ENCODE measurements at places on chromosomes 7 and 10.

GRCh38 chr7:155188821-155189581 lies 108.7 kb upstream of the INSIG1 start:
- DNase-seq: no peak

GRCh38 chr7:1915956-1916600 lies 246.0 kb downstream of the ELFN1 start:
- no peak for DNase-seq

DNA sequence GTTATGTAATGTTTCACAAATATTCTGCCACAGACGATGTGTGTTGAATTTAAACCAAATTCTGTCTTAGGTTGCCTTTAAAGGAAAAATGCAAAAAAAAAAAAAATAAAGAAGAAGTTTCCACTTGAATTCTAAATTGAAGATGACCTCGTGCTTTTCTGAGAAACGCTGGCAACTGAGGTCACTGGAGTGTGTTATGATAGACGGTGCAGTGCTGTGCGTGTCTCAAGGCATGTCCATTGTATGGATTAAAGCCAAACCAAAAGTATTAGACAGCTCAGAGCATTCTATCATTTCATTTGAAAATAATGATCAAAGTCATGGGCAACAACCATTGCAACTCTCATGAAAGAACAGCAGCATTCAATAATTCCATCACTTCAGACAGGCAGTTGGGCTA lies 483.9 kb downstream of the GRM8 start:
- no peak for DNase-seq

GRCh38 chr10:122019414-122019975 lies 30.5 kb downstream of the TACC2 start:
- DNase-seq: no peak

DNA sequence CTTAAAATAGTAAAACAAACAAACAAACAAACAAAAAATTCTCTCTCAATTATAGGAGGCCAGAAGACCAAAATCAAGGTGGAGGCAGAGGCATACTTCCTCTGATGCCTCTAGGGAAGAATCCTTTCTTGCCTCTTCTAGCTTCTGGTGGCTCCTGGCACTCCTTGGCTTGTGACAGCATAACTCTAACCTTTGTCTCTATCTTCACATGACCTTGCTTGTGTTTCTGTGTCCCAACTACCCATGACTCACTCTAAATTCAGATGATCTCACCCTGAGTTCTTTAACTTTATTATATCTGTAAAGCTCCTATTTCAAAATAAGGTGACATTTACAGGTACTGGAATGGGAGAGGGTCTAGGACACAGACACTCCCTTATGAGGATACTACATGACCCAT lies 88.3 kb upstream of the ANTXRL start:
- no peak for DNase-seq

DNA sequence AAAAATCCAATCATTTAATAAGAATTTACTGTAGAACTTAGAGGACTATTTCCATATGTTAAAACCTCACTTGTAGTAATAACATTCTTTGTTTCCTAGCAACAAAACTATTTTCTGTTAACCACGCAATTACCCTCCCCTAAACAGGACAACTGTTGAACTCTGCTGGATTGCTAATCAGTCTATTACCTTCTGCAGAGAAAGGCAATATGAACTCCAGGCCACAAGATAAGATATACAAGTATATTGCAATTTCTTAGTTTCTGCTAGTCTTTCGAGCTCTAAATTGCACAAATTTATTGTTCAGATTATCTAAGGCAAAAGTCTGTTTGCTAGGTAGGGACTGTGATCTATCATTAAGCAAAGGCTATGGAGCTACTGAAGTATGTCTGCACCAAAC lies 920.1 kb upstream of the LRRN3 start:
- no peak for DNase-seq

GRCh38 chr7:53672681-53673080 lies 637.2 kb downstream of the POM121L12 start:
- DNase-seq: no peak

GRCh38 chr7:84469034-84469433 lies 274.4 kb upstream of the SEMA3A start:
- DNase-seq: no peak

- DNase-seq: no peak
Observed at GRCh38 chr7:120731271-120731670, 126.7 kb downstream of the TSPAN12 start.

DNA sequence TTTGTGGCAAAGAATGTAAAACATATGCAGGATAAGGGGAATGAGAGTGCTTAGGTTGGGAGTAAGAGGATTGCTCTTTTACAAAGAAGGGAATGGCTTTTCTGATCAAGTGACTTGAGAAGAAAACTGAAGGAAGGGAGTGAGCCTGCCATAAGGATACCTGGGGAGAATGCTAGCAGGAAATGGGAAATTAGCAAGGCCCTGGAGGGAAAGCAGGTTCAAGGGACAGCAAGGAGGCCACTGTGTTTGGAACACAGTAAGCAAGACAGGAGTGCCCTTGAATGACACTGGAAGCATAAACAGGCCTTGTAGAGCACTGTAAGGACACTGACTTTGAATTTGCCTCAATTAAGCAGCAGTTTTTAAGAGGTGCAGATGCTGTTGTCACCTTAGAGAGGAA lies 1069.9 kb downstream of the DNAJB9 start:
- DNase-seq: no peak

DNA sequence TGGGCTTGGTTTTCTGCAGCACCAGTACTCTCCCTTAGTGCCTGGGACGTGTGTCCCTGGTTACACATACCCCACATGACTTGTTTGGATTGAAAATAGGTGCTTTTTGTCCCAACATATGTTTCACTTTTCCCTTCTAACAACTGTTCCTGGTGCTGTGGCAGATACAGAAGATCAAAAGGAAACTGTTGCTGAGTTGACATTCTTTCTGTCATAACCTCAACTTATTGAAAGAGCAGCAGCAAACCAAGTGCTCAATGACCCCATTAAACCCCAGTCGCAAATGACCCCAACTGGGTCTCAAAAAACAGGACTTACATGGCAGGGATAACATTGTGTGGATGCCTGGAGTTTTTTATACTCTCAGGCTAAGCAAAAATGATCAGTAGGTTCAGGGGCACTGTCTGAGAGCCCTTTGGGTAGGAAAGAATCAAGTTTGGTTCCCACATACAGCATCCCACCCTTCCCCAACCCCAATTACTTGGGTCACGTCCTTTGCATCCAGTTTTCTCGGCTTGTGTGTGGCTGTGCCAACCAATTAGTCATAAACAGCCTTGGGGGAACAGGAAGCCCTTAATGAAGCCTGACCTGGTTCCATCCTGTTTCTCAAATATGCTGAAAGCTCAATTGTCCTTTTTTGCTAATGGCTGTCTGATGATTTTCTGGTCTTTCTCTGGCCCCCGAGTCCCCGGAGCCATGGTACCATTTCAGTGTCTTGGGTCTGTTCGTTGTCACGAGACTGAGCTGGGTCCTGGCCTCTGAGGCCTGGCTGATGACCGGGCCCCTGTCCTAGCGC lies 4.9 kb downstream of the HKDC1 start:
- DNase-seq: no peak

DNA sequence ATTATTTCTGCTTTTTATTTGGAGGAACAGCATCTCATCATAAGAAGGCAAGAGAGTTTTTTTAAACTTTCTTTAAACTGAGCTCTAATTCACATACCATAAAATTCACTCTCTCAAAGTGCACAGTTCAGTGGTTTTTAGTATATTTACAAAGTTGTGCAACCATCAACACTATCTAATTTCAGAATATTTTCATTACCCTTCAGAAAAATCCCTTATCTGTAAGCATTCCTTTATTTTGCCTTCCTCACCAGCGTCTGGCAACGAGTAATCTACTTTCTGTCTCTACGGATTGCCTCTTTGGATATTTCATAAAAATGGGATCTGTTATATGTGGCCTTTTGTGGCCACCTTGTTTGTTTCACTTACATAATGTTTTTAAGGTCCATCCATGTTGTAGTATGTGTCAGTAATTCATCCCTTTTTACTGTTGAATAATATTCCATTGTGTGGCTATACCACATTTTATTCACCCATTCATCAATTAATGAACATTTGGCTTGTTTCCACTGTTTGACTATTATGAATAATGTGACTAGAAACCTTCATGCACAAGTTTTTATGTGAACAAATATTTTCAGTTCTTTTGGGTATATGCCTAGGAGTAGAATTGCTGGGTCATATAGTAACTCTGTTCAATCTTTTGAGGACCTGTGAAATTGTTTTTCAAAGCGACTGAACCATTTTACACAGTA lies 181.5 kb downstream of the TRIL start:
- no peak for DNase-seq

DNA sequence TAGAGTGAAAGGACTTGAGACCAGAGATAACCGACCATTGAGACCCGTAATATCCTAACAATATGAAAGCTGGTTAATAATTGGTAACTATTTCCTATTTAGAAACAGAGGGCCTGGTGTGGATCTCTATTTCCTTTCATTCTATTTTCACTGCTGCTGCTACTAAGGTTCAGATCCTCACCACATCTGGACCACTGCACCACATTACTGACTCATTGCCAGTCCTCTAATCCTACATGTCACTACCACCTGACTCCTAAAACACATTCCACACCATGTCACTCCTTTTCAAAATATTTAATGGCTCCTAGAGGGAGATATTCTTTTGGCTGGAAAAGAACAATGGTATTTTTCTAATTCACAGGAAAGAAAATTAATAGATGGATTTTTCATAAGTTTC lies 6.4 kb downstream of the USP54 start:
- no peak for DNase-seq

DNA sequence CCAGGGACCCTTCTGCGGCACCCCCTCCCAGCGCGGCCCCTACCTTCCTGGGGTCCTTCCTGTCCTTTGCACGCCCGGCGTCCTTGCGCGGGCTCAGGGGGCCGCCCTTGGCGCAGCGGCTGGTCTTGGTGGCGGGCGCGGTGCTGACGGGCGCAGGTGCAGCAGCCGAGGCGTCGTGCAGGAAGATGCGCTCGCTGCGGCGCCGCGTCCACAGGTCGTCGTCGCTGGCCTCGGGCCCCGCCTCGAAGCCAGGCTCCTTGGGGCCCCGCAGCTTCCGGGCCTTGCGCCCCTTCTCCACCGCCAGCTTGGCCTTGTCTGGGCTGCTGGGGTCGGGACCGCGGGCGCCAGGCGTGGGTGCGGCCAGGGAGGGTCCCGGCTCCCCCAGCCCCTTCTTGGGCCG lies 49.8 kb downstream of the SLC29A4 start:
- DNase-seq: no peak

GRCh38 chr10:77899690-77900089 lies 26.9 kb downstream of the DLG5 start:
- DNase-seq: no peak

GRCh38 chr7:73345951-73346350 lies 18.0 kb downstream of the FKBP6 start:
- DNase-seq: no peak

DNA sequence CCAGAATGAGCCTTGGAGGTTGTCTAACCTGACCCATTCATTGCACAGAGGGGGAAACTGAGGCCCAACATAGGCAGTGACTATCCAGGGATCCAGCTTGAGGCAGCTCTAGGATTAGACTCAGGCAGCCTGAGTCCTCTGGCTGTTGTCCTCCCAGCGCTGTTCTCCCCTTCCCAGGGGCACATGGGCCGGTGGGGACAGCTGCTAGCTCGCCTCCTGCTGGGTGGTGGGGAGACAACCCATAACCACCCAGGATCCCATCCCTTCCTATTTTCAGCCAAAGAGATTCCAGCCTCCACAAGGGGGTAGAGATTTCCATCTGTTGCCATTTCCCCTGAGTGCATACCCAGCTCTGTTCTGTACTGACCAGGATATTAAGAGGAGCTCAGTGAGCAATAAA lies 145.1 kb upstream of the GPR26 start:
- no peak for DNase-seq

GRCh38 chr10:49161411-49161997 lies 26.7 kb downstream of the TMEM273 start:
- DNase-seq: no peak

DNA sequence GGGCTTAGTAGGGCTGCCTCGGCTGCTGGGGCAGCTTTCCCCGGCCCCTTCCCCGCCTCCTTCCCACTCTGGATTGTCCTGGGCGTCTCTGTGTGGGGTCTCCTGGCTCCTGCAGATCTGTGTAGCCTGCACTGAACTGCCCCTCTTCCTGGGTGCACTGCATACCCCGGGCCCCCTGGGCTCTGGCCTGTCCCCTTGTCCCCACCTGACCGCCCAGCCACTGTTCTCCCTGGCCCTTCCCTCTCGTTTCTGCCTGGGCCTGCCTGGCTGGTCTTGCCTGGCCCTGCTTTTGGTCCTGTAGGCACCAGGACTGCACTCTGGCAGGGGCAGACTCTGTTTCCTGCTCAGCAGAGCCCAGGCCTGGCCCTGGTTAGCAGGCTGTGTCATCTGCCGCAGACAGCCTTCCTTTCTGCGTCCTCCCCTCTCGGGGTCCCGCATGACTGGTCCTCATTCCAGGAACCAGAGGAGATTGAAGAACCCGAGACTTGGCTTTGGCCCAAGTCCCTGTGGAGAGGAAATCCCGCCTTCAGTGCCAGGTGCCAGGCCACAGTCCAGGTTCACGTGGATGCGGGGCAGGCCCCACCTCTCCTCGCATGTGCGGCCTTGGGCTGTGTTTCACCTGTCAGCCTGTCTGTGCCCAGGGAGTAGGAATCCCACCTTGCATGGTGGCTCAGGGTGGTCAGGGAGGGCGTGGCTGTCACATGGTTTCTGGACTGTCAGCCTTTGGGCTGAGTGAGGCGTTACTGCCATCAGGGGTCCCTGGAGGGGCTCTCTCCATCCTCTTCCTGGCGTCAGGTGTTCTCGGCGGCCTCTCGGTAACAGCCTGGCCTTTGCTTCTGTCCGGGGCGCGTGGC lies 9.2 kb downstream of the INPP5A start:
- no peak for DNase-seq

DNA sequence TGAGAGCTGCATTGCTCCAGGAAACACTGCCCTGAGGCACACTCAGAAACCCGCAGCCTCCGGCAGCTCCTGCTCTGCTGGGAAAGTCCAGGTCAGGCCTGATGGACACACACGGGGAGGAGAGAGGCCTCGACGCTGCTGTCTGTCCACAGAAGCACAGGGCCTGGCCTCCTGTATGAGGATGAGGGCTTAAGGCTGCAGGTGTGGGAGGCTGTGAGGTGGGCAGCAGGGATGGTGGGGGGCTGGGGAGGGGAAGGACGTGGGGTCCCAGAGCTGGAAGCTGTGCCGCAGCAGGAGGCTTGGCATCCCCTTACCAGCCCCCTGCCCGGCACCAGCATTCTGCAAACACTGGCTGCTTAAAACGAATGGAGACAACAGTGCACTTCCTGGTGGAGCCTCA lies 186.2 kb downstream of the DNAJB6 start:
- no peak for DNase-seq

DNA sequence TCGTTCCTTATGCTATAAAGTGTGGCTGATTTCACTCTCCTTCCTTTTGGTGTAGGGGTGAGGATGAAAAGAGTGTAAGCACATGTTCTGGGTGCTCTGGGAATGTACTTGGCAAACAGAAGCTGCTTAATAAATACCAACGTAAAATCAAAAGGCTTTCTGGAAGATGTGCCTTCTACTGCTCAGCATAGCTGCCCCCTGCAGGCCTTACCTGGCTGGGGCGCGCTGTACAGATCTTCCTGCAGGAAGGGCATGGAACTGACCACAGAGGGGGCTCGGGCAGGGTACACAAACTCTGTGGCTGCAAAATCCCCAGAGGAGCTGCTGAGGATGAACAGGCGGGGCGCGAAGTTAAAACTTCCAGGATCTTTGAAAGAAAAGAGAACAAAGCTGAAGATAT lies 169.4 kb downstream of the SVIL start:
- DNase-seq: no peak

All from stimulated activated CD4-positive, alpha-beta T cell treated with anti-CD3 and anti-CD28 coated beads, Interleukin-1b, Interleukin-23, amount 100 ng/mL, for 1 hour (primary cell).